ENCODE measurements at places on chromosomes 16 and 17.
A peak's percentile ranks its signal among the peaks of the same experiment; 100 is the strongest.

DNA sequence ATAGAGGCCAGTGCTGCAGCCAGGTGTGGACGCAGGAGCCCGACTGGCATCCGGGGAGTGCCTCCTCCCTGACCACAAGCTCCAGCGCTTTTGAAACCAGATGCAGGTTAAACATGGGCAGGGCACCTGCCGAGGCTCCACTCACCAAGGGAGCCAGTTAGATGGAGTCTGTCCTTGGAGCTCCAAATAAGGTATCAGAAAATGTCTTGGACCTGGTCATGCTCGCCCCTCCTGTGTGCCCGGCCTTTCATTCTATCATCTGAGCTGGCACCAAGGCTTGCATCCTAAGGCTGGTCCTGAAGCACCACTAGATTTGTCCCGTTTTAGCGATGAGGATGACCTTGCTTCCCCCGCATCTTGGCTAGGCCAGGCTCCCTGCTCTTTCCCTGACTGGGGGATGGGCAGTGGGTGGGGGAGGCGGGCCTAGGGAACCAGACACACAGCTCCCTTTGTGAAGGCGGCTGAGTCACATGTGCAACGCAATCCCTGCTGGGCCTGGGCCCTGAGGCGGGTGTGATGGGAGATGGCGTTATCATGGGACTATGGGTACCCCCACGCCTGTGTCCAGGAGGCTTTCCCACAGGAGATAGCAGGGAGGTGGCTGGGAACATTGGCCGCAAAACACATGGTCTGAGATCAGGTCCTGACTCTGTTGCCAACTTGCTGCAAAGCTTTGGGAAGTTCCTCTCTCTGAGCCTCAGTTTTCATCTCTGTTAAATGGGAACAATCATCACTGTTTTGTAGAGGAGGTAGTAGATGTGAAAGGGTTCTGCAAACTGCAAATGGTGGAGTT lies 5.0 kb upstream of the ADGRG1 start:
- DNase-seq, result peak; percentile 80

GRCh38 chr17:44053125-44053872 lies 13.2 kb downstream of the LSM12 start:
- no peak for DNase-seq

- no peak for DNase-seq
Measured at GRCh38 chr16:28288114-28288513, 4.2 kb upstream of the SBK1 start.

- DNase-seq, result no peak
Measured at GRCh38 chr17:8366231-8366630, 10.3 kb downstream of the KRABD2 start.

GRCh38 chr17:79591014-79591590 lies 19.7 kb downstream of the RBFOX3 start:
- no peak for DNase-seq

DNA sequence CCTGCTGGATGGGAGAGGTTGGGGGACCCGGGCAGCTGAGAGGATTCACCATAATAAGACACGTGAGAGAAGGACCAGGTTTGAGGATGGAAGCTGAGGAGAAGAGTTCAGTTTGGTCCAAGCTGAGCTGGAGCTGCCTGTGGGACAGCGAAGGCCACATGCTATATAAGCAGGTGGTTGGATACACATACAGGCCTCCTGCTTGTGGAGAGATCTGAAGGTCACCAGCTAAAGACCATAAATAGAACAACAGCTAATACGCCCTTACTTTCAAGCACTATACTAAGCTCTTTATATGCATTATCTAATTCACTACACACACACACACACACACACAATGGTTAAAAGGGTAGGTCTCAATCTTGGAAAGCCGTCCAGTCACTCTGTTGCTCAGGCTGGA lies 32.1 kb downstream of the DUSP14 start:
- no peak for DNase-seq

DNA sequence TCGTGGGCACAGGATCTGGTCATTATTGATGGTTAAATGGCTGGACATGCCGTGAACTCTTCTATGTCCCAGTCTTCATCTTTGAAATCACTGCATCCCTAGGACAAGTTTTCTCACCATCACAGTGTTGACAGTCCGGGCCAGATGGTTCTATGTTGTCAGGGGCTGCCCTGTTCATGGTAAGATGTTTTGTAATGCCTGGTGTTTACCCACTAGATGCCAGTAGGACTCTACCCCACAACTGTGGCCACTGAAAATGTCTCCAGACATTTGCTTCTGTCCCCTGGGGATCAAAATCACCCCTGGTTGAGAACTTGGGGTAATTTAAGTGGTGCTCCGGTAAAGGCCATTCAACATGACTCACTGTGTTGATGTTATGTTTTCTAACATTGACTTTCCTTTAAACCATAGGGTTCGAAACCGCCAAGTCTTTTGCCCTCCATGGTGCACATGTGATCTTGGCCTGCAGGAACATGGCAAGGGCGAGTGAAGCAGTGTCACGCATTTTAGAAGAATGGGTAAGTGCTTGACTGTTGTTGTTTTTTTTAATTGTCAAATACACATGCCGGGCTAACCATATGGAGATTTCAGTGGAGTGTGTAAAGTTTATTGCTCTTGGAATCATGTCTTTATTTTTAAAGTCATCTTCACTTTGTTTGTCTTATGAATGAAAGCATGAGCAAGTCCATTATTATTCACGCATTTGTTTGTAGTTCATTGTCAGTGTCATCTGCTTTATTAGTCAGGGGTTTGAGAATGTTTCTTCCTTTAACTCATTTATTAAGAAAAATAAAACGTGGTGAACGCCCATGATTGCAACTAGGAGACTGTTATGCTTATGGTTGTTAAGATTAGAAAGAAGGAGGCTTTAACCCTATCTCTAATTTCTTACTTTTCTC lies 64.6 kb downstream of the WWOX start:
- DNase-seq, result no peak

- no peak for DNase-seq
Measured at GRCh38 chr16:12436201-12436657, 367.5 kb downstream of the CPPED1 start.
